ENCODE measurements at places on chromosomes 2 and 18. TPM values are rescaled to one million over a fixed set of nuclear protein-coding genes. Genes with fewer than 3 reads are reported as not detected.

ASPRV1 gene
- polyA plus RNA-seq = 1.1 TPM

GRCh38 chr2:190215620-190216019 is 104.0 kb downstream of the HIBCH start:
- H3K27ac ChIP-seq = no peak overlapping the region
- DNase-seq = no peak
- peaks cover 18% of the 10 kb centered on the region for H3K36me3 ChIP-seq

RHBDD1 gene
- 21.2 TPM for polyA plus RNA-seq

DNA sequence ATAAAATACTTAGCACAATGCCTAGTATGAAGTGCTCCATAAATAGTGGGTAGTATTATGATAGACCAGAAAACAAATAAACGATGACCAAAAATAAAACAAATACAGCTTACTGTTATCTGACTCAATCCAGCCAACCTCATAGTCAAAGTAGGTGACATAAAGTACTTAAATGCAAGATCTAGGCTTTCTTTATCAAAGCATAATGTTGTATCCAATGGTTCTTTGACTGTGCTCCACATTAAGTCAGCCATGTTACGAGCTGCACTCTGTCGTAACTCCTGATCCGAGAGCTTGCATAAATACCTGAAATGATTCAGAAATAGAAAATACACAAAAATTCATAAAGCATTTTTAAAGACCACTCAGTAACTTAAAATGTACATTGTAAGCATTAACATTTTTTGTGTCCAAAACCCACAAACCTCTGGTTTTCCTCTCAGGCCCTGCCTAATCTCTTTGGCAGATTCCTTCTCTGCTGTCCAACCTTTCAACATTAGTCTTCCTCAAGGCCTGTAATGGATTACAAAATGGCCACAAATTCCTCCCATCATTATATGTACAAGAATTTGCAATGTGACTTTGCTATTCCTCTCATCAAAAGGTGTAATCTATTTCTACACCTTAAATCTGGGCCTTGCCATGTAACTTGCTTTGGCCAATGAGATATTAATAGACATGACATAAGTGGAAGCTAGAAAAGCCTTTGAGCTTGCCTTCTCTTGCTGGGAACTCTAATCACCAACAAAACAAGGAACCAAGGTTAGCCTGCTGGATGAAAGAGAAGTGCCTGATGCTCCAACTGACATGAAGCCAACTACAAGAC is 90.6 kb downstream of the USP34 start:
- peaks cover 56% of the 10 kb centered on the region for H3K36me3 ChIP-seq
- H3K27ac ChIP-seq = no peak overlapping the region

DNA sequence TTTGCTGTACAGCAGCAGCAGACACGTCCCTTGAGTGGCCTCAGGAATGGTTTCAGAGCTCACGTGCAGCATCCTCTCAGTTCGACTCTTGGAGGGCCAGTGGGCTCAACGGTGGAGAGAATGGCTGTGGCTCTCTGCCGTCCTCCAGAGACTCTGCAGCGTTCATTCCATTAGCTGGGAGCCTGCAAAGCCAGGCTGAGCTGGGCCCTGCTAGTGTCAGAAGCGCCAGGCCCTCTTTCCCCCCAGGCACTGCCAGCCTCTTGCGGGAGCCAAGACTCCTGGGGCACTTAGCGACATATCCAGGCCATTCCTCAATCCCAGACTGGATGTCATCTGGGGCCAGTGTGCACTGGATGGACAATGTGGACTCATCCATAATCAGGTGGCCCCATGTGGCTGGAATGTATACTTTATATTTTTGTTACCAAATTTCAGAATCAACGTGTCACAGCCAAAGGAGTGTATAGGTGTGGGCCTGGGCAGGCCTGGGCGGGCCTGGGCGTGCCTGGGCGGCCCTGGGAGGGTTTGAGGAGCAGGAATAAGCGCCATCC is 125.1 kb upstream of the EPAS1 start:
- no peaks in the 10 kb centered on the region for H3K27me3 ChIP-seq
- no peak overlapping the region for H3K27ac ChIP-seq
- peaks cover 3% of the 10 kb centered on the region for H3K36me3 ChIP-seq
- DNase-seq = no peak
- no peak overlapping the region for H3K4me3 ChIP-seq
- no peaks in the 10 kb centered on the region for H3K4me1 ChIP-seq

DNA sequence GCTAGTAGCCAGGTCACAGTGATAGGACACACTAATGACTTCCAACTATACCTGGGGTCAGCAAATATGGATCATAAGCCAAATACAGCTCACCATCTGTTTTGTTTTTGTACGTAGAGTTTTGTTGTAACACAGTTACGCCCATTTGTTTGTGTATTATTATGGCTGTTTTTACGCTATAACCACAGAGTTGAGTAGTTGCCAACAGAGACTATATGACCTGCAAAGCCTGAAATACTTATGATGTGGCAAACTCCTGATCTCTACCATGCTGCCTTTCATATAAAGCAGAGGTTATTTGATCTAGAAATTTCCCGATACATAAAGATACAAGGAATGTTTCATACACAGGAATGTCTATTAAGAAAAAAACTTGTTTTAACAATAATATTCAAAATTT is 152.2 kb downstream of the HNMT start:
- H3K27me3 ChIP-seq = no peaks in the 10 kb centered on the region
- no peak overlapping the region for H3K4me3 ChIP-seq
- H3K36me3 ChIP-seq = no peaks in the 10 kb centered on the region
- H3K27ac ChIP-seq = no peak overlapping the region
- DNase-seq = no peak
- no peaks in the 10 kb centered on the region for H3K4me1 ChIP-seq

GRCh38 chr18:32698153-32698552 is 74.7 kb downstream of the KLHL14 start:
- no peak overlapping the region for H3K27ac ChIP-seq
- H3K4me1 ChIP-seq = no peaks in the 10 kb centered on the region
- DNase-seq = no peak
- H3K27me3 ChIP-seq = no peaks in the 10 kb centered on the region

NDC80 gene
- 1.7 TPM for polyA plus RNA-seq

GRCh38 chr18:45553723-45554388 is 61.4 kb upstream of the SLC14A2 start:
- H3K27ac ChIP-seq = no peak overlapping the region
- no peak for DNase-seq
- no peaks in the 10 kb centered on the region for H3K4me1 ChIP-seq
- no peak overlapping the region for H3K4me3 ChIP-seq
- H3K36me3 ChIP-seq = no peaks in the 10 kb centered on the region

- H3K36me3 ChIP-seq = no peaks in the 10 kb centered on the region
- H3K27me3 ChIP-seq = peaks cover 24% of the 10 kb centered on the region
- H3K27ac ChIP-seq = no peak overlapping the region
- H3K4me3 ChIP-seq = no peak overlapping the region
Observed at GRCh38 chr2:69304656-69305055, 82.4 kb downstream of the GFPT1 start.

- DNase-seq = no peak
- H3K36me3 ChIP-seq = no peaks in the 10 kb centered on the region
- peaks cover 6% of the 10 kb centered on the region for H3K27me3 ChIP-seq
- no peaks in the 10 kb centered on the region for H3K4me1 ChIP-seq
- H3K27ac ChIP-seq = no peak overlapping the region
- no peak overlapping the region for H3K4me3 ChIP-seq
Observed at GRCh38 chr2:224241812-224242211, 160.1 kb downstream of the FAM124B start.

DNA sequence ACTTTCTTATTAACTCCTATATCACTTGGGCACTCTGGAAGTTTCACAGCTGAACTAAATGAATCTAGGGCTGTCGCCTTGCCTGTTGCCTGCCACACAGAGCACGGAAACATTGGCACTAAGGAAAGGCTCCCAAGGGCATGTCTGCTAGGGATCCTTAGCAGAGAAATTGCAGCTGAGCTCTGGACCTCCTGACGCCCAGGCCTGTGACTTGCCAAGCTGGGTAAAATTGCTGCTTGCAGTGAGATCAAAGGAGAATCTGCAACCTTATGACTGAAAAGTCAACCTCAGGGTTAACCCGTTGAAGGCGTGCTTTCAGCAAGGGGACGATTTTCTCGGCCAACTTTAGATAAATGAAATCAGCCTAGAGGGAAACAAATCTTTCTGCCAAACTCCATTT is 189.8 kb downstream of the NCK2 start:
- H3K36me3 ChIP-seq = no peaks in the 10 kb centered on the region
- no peak overlapping the region for H3K4me3 ChIP-seq
- no peak overlapping the region for H3K27ac ChIP-seq
- no peaks in the 10 kb centered on the region for H3K4me1 ChIP-seq
- no peak for DNase-seq

DNA sequence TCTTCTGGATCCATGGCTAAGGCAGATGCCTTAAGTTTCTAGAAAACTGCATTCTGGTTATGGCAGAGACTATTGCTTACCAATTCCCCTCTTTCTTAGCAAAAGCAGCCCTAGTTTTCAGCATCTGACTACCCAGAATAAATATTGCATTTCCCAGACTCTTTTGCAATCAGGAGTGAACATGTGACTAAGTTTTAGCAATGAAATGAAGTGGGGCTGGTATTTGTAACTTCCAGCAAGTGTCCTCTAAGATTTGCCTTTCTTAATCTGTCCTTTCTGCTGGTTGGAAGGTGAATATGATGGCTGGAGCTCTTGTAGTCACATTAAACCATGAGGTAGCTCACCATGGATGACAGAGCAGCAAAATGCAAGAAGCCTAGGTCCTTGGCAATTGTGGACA is 132.9 kb upstream of the PKDCC start:
- no peak overlapping the region for H3K4me3 ChIP-seq
- H3K36me3 ChIP-seq = no peaks in the 10 kb centered on the region

LAMA1 gene
- not detected for polyA plus RNA-seq

HOXD13 gene
- not detected for polyA plus RNA-seq

DNA sequence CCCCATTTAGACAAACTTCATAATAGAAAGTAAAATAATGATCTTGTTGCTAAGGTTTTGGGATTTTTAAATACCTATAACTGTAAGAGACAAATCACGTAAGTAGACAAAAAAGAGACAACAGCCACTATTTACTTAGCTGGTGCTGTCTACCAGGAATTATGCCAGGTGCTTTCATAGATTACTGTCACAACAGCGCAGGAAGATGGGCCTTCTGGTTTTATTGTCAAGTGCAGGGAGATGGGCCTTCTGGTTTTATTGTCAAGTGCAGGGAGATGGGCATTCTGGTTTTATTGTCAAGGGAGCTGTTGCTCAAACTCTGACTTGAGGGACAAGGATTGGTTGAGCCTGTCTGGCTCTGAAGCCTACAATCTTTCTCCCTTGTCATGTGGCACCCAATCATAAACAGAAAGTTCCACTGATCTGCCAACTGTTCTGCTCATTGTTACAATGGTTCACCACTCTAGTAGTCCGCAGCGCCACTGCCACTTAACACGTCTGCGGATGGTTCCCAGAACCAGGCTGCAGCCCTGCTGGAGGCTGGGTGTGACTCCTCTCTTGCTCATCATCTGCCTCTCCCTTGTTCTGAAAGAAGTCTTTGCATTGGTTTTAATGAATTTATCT is 95.0 kb downstream of the RNF144A start:
- peaks cover 3% of the 10 kb centered on the region for H3K27me3 ChIP-seq
- H3K4me1 ChIP-seq = peaks cover 17% of the 10 kb centered on the region
- no peak for DNase-seq

- no peak overlapping the region for H3K4me3 ChIP-seq
- H3K27ac ChIP-seq = no peak overlapping the region
- no peak for DNase-seq
- peaks cover 2% of the 10 kb centered on the region for H3K4me1 ChIP-seq
Observed at GRCh38 chr2:27622921-27623384, 5.9 kb downstream of the CCDC121 start.

DNA sequence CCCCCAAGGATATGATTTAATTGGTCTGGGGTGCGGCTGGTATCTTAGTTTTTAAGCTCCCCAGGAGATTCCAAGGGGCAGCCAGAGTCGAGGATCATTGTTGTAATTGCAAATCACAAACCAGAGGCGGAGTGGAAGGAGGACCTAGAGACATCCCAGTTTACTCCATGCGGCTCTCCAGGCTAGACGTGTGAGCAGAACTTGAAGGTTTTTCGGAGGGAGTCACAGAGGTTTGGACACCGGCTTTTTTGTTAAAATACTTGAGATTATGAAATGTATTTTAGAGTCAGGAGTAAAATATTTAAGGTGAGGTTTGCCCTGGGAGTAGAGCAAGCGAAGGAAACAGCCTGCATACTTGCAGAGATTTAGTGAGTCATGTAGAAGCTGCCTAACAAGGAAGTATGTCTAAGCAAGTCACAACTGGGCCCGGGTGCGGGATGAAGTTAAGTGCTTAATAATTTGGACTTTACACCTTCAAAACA is 39.5 kb downstream of the TGOLN2 start:
- H3K4me1 ChIP-seq = no peaks in the 10 kb centered on the region
- no peak overlapping the region for H3K27ac ChIP-seq
- no peaks in the 10 kb centered on the region for H3K27me3 ChIP-seq

PSMG2 gene
- polyA plus RNA-seq = 31.8 TPM

- H3K27me3 ChIP-seq = no peaks in the 10 kb centered on the region
- no peaks in the 10 kb centered on the region for H3K4me1 ChIP-seq
- no peak for DNase-seq
- H3K36me3 ChIP-seq = no peaks in the 10 kb centered on the region
- H3K27ac ChIP-seq = no peak overlapping the region
Observed at GRCh38 chr2:195027947-195028346, 629.1 kb upstream of the SLC39A10 start.

IL18RAP gene
- polyA plus RNA-seq = 0.22 TPM

KIF5C gene
- 3.3 TPM for polyA plus RNA-seq

DNA sequence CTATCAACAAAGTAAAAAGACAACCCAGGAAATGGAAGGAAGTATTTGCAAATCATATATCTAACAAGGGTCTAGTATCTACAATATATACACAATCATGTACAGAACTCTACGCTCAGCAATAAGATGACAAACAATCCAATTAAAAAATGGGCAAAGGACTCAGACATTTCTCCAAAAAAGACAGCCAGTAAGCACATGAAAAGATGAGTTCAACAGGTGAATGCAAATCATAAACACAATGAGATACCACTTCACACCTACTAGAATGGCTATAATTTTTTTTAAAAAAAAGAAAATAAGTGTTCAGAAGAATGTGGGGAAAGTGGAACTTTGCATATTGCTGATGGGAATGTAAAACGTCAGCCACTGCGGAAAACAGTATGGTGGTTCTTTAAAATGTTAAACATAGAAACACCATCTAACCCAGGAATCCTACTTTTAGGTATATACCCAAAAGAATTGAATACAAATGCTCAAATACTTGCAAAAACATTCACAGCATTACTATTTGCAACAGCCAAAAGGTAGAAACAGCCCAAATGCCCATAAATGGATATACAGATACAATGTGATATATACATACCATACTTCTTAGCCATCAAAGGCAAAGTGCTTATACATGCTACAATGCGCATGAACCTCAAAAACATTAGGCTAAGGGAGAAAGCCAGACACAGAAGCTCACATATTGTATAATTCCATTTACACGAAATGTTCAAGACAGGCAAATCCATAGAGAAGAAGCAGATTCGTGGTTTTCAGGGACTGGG is 121.2 kb downstream of the CABYR start:
- H3K4me3 ChIP-seq = no peak overlapping the region
- no peaks in the 10 kb centered on the region for H3K36me3 ChIP-seq
- H3K27me3 ChIP-seq = no peaks in the 10 kb centered on the region
- DNase-seq = no peak
- H3K27ac ChIP-seq = no peak overlapping the region
